Activated CD8-positive, alpha-beta T cell treated with anti-CD3 and anti-CD28 coated beads for 36 hours (primary cell): ENCODE measurements at places on chromosomes 6 and 20.

DNA sequence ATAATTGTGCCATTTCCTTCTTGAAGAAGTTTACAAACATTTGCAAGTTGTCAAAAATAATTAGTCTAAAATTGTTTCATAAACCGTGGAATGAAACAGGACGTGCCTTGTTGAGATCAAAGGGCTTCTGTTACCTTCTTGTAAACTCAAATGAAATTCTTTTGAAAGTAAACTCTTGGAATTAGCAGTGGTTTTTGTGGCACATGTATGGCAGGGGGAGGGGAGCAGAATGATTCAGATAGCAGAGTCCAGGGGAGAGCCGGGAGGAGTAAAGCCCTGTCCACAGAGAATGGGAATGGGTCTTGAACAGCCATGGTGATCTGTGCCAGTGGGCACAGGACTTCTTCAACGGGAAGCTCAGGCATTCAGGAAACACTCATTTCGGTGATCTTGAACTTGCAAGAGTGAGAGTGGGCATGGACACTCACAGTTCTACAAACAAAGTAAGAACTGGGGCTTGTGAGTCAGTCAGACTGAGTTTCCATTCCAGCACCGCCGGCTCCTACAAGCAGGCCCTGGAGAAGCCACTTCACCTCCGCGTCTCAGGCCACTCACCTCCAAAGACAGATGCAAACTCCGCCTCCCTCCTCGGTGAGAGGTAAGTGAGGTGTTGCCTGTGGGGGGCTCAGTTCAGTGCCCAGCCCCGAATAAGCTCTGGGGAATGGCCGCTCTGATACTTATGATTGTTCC is 143.1 kb downstream of the CDH26 start:
- no peak for DNase-seq

GRCh38 chr6:161169696-161170095 is 104.2 kb downstream of the AGPAT4 start:
- no peak for DNase-seq

GRCh38 chr6:162681447-162681846 is 46.1 kb downstream of the PRKN start:
- no peak for DNase-seq

GRCh38 chr6:43843669-43844171 is 73.7 kb downstream of the VEGFA start:
- DNase-seq = no peak

DNA sequence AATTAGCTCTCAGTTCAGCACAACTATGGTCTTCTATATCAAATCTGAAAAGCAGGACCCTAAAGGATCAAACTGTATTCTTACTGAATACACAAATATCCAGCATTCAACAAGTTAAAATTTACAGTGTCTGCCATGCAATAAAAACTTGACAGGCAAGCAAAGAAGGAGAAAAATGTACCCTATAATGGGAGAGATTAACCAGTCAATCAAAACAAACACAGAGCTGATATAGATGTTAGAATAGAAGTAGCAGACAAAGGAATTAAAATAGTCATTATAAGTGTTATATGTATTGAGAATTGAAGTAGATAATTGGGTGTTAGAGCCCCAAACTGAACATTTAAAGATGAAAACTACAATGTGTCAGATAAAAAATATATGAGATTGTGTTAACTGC is 914.9 kb downstream of the EPHA7 start:
- DNase-seq = no peak

DNA sequence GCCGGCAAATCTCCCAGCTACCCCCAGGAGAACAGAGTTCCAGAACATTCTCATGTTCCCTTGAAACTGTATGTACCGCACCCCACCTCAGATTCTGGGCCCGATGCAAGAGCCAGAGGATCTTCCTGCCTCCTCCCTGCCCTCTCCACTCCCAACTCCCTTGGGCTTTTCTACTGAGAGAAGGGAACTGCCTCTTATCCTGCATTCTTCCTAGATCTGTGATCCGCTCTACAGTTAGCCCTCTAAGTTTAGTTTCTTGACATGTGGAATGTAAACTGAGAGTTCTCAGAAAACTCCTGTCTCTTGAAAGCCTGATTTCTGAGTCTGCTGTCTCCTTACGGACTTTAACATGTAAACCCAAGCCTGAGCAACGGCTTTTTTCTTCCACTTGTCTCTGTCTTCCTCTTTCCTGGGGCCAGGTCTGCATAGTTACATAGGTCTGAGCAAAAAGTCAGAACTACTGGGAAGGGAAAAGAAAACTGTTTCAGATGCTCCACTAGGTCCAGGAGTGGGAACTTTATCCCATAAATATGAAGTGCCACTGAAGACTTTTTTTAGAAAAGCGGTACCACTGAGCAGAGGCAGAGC is 86.5 kb upstream of the TNFAIP3 start:
- no peak for DNase-seq

GRCh38 chr20:35979544-35979943 is 11.2 kb downstream of the CNBD2 start:
- no peak for DNase-seq

DNA sequence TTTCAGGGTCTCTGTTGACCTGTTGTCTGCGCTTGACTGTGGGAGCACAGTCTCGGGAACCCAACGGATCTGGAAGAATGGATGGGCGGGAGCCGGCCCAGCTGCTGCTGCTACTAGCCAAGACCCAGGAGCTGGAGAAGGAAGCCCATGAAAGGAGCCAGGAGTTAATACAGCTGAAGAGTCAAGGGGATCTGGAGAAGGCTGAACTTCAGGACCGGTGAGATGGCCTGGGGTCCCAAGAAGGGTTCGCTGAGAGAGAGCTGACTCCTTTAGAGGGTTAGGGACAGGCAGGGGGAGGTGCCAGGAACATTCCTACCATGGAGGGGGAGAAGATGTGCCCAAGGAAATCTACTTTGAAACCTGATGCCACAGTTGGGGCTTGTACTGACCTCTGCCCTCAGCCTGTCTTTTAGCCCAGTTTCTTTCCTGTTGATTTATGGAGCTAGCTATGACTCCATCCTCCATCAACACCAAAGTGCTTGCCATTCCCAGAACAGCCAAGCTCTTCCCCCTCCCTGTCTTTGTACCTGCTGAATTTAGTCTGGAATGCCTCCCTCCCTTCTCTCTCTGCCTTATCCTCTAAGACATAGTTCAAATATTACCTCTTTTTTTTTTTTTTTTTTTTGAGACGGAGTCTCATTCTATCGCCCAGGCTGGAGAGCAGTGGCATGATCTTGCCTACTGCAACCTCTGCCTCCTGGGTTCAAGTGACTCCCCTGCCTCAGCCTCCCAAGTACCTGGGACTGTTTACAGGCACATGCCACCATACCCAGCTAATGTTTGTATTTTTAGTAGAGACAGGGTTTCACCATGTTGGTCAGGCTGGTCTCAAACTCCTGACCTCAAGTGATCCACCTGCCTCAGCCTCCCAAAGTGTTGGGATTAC is 12.2 kb downstream of the CEP250 start:
- DNase-seq = no peak

GRCh38 chr6:122347751-122348150 is 51.7 kb upstream of the HSF2 start:
- DNase-seq = no peak

DNA sequence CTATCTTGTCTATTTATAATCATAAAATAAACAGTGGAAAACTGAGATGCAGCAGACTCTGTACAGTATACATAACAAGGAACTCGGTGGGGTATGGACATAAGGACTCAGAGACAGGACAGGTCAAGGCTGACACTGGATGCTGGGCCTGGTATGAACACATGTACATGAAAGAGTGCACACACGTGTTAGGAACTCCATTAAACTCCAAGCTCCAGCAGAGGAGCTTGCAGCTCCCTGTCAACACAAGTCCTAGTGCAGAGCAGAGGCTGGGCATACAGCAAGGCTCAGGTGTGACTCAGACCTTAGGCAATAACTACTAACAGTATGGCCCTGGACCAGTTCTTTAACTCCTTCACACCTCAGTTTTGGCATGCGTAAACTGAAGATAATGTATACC is 17.1 kb downstream of the NAPB start:
- DNase-seq = no peak

DNA sequence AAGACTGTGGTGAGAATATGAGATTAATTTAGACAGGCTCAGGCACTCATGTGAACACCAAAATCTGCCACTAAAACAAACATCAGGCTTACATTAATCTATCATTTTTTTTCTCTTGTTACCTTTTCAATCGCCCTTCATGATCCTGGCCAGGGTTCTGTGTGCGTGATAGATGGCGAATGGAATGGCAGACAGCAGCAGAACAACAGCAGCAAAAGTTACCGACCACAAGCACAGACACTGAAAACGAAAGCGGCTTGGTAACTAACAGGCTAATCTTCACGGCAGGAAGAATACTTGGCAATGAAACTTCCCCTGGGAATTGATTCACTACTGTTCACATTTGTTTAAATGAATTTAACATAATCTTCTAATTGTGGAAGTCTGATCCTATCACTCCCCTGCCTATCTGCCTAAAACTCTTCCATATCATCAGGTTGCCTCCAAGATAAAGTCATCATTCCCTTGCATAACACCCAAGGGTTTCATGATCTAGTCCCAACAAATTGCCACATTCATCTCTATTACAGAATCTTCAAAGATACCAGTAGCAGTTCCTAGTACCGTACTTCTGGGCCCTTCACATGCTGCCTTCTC is 28.7 kb downstream of the PTPRK start:
- no peak for DNase-seq

- no peak for DNase-seq
These were observed 43.6 kb upstream of the PHACTR3 start for GRCh38 chr20:59560588-59561227.

- no peak for DNase-seq
These were observed 10.9 kb downstream of the ECHDC1 start for GRCh38 chr6:127332383-127332961.

GRCh38 chr20:58428364-58428763 is 39.3 kb downstream of the VAPB start:
- DNase-seq = no peak

DNA sequence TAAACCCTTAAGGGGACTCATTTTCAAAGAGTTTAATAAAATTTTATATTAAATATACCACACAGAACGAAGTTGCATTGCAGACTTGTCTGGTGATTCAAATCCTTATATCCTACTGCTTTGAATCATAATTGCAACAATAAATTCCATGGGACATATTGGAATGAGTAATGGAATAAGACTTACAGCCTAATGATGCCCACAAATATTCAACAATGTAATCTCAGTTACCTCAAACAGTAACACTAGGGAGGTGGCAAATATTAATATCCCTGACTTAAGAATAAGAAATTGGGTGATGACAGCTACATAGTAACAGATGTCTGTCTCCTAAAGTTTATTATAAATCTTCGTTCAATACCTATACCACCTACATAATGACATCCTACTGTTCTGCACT is 52.6 kb downstream of the BMP5 start:
- no peak for DNase-seq

DNA sequence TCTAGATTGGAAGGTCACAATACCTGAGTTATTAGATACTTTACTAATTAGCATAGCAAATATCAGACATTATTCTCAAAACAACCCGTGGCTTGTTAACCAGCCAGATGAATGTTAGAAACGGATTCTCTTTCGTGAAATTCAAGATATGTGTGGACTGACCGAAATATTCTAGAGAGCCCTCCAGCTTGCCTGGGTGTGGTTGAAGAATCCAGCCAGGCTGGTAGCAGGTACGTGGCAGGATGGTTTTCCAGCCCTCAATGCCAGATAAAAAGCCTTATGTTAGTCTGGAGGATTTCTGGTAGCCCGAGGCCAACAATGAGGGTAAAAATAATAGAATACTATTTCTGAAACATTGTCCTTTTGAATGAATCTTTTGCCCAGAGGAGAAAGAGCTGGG is 19.3 kb downstream of the ECT2L start:
- no peak for DNase-seq

DNA sequence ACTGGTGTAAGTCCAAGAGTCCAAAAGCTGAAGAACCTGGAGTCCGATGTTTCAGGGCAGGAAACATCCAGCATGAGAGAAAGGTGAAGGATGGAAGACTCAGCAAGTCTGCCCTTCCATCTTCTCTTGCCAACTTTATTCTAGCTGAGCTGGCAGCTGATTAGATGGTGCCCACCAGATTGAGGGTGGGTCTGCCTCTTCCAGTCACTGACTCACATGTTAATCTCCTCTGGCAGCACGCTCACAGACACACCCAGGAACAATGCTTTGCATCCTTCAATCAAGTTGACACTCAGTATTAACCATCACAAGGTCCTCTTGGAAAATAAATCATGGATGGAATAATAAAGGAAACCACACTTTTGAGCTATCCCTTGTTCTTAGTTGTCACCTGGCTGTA is 121.2 kb downstream of the MAP3K7 start:
- DNase-seq = no peak

DNA sequence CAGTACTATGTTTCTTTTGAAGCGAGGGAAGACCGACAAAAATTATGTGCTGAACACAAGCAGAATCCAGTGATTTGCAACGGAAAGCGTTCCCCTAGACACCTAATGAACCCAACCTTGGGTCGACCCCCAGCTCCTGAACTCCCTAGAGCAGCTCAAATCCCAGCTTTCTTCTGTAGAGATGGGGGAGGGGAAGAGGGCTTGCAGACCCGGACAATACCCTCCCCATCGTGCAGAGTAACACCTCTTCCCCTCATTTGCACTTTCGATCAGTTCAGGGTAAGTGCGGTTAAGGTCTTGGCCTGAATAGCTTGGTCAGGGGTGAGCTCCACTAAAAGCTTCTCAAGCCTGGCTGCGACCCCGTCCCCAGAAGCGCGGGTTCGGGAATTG is 404 bp downstream of the CEP162 start:
- peak; percentile 2 for DNase-seq

DNA sequence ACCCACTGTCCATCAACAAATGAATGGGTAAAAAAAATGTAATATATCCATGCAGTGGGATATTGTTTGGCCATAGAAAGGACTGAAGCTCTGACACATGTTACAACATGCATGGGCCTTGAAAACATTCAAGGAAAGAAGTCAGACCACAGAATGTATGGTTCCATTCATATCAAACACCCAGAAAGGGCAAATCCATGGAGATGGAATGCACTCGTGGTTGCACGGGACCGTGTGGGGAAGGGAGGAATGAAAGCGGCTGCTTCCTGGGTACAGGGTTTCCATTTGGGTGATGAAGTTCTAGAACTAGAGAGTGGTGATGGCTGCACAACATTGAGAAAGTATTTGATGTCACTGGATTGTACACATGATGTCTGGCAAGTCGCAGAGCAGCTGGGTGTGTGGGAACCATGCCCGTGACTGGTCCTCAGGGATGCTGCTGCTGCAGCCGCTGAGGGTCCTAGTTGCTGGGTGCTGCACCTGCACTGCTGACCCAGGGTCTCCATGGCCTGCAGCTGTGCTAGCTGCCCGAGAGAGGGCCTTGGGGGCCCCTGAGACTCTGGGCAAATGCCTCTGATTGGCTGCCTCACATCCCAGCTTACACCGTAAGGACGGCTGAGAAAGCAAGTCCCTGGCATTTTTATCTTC is 220.3 kb downstream of the NRN1 start:
- no peak for DNase-seq

GRCh38 chr20:3927486-3928291 is 38.5 kb downstream of the PANK2 start:
- no peak for DNase-seq

DNA sequence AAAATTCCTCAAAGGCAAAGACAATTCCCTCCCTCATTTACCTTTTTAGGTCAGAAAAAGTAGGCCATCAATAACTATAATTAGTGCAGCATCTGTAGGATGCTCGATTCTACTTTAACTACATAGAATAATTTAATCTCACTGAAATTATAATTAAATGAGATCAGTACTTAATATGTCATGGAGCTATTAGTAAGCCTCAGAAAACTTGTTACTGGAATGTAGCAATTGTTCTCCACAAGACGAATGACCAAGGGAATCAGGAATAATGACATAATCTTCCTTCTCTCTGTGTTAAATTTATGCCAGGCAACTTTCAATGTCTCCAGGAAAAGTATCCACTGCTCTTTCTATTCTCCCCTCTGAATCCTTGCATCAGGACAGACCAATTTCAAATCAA is 34.1 kb downstream of the SESN1 start:
- DNase-seq = no peak

GRCh38 chr6:150392452-150393220 is 23.8 kb downstream of the IYD start:
- DNase-seq = no peak
